Activated CD4-positive, alpha-beta T cell treated with anti-CD3 and anti-CD28 coated beads, Interleukin-2, Interleukin-4, amounts not matched to agents 100 ng/mL and 50 ng/mL, durations not matched to agents 16 hours and 8 hours (primary cell): ENCODE measurements at places on chromosomes 11 and 22.

DNA sequence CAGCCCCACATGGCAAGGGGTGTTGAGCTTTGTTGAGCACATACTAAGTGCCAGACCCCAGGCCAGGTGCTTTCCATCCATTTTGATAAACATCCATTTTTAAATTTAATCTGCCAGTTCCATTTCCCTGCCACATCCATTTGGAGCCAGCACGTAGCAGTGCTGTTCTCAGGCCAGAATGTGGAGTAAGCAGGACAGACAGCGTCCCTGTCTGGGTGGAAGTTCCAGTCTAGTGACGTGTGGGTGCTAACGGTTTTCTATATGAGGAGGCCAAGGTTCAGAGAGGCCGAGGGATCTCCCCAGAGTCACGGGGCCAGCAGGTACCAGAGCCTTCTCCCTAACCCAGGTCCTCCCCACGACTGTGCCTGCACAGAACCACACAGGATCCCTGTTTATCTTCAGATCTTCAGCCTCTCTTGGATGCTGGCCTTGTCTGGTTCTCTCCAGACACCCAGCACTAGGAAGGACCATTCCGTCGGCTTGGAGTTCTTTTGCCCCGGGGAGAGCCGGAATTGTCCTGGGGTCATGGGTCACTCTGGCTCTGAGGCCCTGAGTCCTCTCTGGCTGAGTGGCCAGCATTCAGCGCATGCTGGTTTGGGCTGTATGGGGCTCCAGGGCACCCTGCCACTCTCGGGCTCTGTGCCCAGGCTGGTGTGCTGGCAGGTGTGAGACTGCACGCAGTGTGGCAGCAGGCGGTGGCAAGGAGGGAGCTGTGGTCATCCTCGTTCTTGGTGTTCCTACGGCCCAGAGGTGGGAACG, 63.6 kb upstream of the PPARA start:
- DNase-seq: no peak

GRCh38 chr11:69573761-69574607, 67.0 kb upstream of the CCND1 start:
- no peak for DNase-seq

- no peak for DNase-seq
Measured at GRCh38 chr11:15901054-15901453, 455.3 kb downstream of the SOX6 start.

GRCh38 chr11:26025676-26026075, 306.3 kb upstream of the ANO3 start:
- DNase-seq: no peak

GRCh38 chr22:41914611-41915034, 251 bp downstream of the SHISA8 start:
- no peak for DNase-seq

GRCh38 chr11:68643585-68643984, 40.8 kb upstream of the GAL start:
- DNase-seq: no peak

DNA sequence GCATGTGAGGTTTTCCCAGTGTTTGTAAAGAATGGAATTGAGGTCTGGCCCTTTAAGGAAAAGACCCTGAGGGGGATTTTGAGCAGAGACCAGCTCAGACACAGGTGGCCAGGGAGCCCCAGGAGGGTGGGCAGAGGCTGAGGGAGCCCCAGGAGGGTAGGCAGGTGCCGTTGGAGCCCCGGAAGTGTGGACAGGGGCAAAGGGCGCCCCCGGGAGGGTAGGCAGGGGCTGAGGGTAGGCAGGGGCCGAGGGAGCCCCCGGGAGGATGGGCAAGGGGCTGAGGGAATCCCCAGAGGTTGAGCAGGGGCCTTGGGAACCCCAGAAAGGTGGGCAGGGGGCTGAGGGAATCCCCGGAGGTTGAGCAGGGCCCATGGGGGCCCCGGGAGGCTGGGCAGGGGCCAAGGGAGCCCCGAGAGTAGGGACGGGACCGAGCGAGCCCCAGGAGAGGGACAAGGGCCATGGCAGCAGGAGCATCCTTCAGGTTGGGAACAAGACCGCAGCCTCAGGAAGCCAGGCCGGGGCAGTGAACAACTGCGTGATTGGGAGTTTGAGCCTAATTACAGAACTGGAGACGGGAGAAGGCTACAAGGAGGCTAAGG, 292.0 kb downstream of the BRD1 start:
- no peak for DNase-seq

DNA sequence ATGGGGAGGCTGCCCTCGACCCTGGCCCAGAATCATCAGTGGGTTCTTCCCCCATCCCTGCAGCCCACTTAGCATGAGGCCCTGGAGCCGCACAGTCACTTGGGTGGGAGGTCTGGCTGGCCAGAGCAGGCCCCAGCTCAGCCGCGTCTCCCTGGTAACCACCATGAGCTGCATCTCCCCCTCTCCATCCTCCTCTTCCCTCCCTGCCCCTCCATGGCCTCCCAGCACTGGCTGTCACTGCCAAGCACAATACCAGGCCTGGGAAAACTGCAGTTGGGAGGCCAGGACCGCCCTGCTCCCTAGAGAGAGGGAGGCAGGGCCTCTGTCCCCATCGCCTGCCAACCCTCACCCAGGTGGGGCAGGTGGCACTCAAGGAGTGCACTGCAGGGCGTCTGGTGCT, 8.0 kb downstream of the CSDC2 start:
- no peak for DNase-seq

- DNase-seq: no peak
Measured at GRCh38 chr11:17013548-17014320, 480 bp downstream of the PLEKHA7 start.

DNA sequence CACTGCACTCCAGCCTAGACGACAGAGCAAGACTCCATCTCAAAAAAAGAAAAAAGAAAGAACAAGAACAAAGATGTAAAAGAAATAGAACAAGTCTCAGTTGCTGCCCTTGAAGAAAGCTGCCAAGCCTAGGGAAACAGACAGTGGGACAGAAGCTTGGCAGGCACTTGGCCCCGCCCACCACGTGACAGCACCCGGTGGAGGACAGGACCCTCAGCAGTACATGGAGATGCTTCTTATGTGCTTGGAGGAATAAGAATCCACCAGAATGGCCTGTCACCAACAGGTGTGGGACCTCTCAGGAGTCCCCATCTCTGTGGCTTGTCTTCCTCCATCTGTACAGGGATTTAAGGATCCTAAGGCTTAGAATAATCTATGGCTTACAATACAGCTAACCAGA, 7.6 kb upstream of the TMPRSS6 start:
- no peak for DNase-seq

- no peak for DNase-seq
Measured at GRCh38 chr22:28222976-28223745, 304.1 kb upstream of the PITPNB start.

- DNase-seq: no peak
Measured at GRCh38 chr11:6648501-6648900, 7.1 kb downstream of the DCHS1 start.

DNA sequence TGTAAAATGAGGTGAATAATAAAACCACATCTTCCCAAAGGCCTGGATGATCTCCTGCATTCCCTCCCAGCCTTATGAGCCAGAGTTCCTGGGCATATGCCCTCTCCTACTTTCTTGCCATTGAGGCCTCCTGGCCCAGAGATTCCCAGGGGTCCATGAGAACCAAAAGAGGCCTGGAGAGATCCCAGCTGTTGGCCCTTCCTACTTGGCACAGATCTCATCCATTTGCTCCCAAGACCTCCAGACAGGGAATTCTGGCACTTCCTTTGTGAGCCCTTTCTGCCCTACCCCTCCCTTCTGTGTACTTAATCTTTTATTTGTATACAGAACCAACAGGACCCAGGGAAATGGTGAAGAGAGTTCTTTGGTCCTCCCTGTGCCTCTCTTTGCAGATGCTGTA, 21.4 kb downstream of the POU2F3 start:
- DNase-seq: no peak

- no peak for DNase-seq
Measured at GRCh38 chr11:69382131-69383128, 88.5 kb downstream of the MYEOV start.

DNA sequence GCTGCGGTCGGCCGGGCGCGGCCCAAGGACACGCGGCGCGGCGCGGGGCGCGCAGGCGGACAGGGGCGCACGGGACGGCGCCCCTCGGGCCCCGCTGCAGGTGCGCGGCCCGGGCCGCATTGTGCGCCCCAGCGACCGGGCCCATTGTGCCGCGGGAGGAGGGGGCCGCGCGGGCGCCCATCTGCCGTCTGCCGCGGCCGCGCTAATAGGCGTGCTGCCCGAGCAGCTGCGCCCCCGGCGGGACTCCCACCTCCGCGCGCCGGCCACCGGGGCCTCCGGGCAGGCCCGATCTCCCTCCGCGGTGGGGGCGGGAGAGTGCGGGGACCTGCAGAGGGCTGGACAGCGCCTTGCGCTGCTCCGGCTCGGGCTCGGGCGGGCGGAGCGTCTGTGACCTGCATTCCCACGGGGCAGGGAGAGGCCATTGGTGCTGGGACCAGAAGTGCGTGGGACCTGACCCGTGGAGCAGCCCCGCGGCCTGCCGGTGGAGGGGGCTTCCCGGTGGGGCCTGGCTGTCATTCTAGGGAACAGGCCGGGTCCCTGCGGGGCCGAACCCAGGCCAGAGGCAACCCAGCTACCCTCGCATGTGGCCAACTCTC, 933 bp downstream of the BRSK2 start:
- no peak for DNase-seq

- DNase-seq: no peak
Measured at GRCh38 chr22:17870407-17870806, 96.1 kb upstream of the BID start.

DNA sequence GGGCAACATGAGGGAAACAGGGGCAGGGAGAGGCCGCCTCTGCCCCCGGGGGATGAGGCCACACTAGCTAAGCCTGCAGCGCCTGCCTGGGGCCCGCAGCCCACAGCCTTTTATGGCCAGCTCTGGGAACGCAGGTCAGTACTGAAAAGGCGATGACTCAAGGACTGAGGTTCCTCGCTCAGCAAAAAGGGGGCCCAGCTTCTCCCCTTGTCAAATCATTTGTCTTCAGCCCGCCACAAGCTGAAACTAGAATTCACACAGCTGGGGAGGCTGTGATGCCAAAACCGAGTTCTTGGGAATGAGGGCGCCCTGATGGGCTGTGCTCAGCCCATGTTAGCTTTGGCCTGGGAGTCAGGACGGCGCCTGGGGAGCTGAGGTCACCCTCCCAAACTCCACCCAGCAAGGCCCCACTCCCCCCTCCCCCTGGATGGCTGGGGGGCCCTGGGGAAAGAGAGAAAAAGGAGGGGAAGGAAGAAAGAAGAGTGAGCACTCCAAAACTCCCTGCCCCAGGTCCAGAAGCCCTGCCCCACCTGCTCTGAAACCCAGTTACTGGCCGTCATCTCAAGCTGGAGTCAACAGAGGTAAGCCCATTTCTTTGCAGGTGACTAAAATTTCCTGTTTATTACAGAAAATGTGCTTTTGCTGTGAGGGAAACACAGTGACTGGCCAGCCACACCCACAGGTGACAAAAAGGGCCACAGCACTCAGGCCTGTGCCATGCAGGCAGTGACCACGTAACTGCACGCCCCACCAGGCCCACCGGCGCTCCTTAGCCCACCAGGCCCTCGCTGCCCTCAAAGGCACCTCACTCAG, 13.7 kb downstream of the EHD1 start:
- DNase-seq: peak; percentile 72

DNA sequence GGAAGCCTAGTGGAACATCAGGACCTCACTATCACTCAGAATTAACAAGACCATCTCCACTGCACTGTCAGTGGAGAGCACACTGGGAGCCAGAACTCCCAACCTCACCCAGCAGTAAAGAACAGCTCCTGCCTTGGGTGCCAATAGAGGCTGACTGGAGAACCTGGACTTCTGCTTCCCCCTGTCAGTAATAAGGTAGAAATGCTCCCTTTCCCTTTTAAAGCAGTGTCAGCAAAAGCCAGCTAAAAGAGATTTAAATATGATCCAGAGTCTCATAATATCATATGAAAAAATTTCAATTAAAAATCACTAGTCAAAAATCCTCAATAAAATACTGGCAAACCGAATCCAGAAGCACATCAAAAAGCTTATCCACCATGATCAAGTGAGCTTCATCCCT, 82.8 kb downstream of the SPATA19 start:
- no peak for DNase-seq

DNA sequence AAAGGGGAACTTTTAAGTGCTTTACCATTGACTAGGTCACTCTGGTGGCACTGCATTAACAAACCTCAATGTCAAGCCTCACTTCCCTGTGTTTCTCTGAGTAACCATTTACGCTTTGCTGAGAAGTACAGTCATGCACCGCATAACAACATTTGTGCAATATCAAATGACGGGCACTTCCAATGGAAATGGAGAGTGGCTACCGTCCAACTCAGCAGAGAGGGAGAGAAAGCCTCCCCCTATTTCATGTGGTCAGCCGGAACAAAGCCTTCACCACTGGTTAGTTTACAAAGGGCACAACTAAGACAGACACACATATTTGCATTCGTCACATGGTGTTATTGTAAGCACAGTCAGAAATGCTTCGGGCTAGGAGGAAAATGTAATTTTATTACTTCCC, 117.3 kb downstream of the RASSF10 start:
- DNase-seq: no peak

DNA sequence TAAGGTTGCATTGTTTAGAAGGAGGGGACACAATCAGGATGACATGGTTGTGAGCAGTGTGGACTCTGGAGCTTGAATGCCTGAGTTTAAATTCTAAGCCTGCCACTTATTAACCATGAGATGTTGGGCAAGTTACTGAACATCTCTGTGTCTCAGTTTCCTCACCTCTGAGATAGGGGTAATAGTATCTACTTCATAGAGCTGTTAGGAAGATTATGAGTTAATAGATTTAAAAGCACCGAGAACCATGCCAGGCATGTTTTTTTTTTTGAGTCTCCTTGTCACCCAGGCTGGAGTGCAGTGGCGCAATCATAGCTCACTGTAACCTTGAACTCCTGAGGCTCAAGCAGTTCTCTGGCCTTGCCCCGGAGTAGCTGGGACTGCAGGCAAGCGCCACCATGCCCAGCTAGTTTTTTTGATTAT, 33.3 kb downstream of the ST14 start:
- DNase-seq: no peak

GRCh38 chr11:62721994-62722393, 5.3 kb downstream of the HNRNPUL2 start:
- no peak for DNase-seq

GRCh38 chr11:34536056-34536455, 22.5 kb upstream of the ELF5 start:
- DNase-seq: no peak

DNA sequence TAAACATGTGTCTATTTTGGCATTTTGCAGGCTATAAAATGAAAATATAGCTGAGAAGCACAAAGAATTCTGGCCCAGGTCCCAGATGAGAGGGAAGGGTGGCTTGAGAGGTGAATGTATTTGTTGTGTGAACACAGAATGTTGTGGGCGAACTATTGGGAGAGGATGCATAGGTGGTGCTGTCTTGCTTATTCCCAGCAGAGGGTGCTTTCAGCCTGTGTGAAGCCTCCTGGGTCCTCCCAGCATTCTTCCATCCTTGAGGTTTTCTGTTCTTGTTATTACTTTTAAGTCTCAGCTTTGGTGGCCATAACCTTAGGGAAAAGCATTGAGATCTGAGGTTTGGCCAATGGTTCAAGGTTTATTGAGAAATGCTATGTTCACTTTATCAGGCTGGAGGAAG, 108.7 kb upstream of the SNX19 start:
- no peak for DNase-seq

DNA sequence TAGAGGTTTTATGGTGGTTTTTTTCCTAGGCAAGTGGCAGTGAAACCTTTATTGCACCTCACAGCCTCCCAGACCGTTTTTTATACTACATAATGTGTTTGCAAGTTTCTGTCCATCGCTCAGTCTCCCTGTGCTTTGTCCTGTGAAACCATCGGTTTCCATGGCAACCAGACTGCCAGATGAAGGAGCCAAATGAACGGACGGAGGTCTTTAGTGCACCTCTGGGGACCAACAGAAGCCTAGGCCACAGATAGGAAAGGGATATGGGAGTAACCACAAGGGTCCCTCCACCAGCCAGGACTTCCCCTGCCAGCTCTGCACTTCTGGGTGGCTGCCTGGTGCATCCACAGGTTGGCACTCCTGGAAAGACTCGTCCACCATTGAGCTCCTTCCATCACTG, 165.0 kb downstream of the CHST1 start:
- DNase-seq: no peak
